ENCODE measurements at places on chromosomes 13 and 19. TPM values are rescaled to one million over a fixed set of nuclear protein-coding genes. Genes with fewer than 3 reads are reported as not detected.

The KCNRG gene
- 1.9 TPM for total RNA-seq

GRCh38 chr13:102028868-102029267 is 373.0 kb downstream of the FGF14 start:
- ATAC-seq: no peak

- ATAC-seq: no peak
Observed at GRCh38 chr19:10568062-10568825, 535 bp downstream of the CDKN2D start.

DNA sequence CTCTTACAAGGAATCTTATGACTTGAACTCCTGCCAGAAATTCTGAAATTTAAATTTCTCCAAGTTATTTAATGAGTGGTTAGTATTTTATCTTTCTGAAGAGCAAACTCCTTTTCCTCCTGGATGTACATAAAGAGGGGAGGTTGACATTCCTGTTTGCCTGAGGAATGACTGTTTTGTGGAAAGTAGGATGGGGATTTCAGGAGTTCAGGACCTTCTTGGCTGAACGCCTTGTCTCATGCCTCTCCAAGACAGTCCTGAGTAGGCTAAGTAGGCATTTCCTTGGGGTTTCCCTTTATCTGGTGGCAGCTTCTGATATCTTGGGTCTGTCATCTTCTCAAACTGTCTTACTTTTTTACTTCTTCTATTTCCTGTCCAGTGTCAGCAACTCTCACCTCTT is 356.6 kb downstream of the TDRD3 start:
- no peak for ATAC-seq

The F7 gene
- 0.67 TPM for total RNA-seq

DNA sequence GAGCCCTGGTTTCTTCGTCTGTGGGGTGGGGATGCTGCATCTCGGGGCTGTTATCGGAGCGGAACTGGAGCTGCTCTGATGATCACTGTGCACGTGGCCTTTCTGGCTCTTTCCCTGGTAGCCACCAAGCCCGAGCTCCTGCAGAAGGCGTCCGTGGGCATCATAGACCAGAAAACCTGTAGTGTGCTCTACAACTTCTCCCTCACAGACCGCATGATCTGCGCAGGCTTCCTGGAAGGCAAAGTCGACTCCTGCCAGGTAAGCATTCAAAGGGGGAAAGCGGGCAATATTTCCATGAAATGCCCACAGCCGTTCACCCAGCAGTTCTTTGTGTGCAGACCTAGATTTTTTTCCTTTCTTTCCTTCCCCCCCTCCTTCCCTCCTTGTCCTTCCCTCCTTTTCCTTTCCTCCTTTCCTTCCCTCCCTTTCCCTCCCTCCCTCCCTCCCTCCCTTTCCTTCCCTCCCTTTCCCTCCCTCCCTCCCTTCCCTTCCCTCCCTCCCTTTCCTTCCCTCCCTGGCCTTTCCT is 9.4 kb downstream of the TIMM13 start:
- no peak for ATAC-seq

The C5AR2 gene
- 0.11 TPM for total RNA-seq

DNA sequence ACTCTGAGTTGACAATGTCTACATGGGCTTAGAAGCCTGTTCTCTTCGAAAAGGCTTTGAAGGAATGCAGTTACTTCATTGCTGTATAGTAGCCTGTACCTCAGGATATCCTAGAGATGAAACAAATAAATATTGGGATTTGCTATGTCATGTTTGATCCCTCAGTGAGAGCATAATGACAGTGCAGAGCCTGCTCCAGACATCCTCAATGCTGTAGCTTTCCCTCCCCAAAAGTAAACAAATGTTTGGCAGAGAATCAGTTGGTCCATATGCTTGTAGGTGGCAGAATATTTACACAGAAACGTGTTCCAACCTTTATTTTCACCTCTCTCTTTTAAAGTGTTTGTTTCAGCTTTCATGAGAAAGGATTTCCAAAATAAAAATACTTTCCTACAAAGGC is 515.3 kb upstream of the SGCG start:
- no peak for ATAC-seq

The URAD gene
- total RNA-seq: not detected

GRCh38 chr13:51041710-51042109 is 69.4 kb downstream of the C13orf42 start:
- no peak for ATAC-seq

The FGF21 gene
- 0.29 TPM for total RNA-seq

DNA sequence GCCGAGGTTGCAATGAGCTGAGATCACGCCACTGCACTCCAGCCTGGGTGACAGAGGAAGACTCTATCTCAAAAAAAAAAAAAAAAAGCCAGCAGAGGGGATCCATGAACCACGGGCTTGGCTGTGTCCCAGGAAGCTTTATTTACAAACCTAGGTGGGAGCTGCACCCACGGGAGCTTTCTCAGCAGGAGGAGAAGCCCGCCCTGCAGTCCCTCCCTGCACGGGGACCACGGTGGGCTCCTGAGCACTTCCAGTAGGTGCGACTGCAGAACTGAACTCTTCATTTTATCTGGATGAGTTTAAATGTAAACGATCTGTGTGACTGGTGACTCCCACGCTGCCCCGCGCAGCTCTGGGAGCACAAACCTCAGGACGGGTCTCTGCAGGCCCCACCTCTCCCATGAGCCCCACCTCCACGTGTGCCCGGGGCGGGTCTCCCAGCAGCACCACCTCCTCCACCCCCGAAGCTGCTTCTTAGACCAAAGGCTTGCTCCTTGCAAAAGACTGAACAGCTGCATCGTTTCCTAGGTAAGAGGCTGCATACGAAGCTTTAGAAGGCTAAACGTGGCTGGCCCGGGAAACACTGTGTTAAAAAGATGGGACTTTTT is 66.4 kb downstream of the SPACA7 start:
- no peak for ATAC-seq

DNA sequence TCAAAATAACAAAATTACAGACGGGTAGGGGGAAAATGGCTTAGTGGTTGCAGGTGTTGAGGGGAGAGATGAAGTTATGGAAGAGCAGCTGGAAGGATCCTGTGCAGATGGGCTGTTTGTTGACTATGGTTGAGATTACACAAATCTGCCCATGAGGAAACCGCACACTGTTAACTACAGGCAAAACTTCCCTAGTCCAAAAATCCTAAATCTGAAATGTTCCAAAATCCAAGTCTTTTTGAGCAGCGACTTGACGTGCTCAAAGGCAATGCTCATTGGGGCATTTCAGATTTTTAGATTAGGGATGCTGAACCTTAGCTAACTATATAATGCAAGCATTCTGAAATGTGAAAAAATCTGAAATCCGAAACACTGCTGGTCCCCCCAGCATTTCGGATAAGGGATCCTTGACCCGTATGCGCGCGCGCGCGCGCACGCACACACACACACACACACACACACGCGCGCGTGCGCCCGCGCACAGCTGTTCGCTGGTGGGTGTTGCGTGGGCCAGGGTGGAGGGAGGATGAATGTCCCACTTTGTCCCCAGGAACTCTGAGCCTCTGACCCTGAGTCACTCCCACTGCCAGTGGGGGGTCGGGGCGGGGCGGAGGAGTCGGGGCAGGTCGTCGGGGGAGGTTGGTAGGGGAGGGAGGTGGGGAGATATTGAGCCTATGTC is 6.8 kb downstream of the F2RL3 start:
- no peak for ATAC-seq

- peak; percentile 26 for ATAC-seq
Observed at GRCh38 chr13:22262001-22262885, 591.4 kb downstream of the FGF9 start.

- ATAC-seq: no peak
Observed at GRCh38 chr19:14817052-14817451, 17.9 kb downstream of the OR7A5 start.

DNA sequence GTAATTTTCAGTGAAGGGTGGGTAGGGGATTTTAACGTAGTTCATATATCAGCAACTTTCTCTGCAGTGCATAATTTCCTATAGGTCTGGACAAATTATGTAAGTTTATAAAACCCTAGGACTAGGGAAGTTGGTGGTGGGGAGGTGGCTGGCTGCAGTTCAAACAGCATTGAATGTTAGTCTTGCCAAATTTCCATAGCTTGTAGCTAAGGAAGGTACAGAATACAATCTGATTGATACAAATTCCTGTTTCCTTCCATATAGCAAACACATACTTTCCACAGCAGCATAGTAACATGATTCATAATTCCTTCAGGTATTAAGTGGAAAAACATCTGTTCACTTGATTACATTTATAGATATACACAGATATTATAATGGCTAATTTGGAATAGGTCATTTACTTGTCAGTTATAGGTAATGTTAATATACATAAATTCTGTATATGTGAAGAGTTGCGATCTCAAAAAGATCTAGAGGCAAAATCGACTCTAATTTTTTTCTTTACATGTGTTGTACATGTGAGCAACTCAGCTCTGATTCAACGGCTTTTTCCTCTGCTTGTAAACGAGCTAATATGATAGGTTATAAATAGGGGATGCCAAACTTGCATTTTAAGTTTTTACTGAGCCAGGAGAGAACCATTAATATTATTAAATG is 233.4 kb upstream of the CSNK1A1L start:
- no peak for ATAC-seq

The LHB gene
- 0.88 TPM for total RNA-seq
